ENCODE measurements at places on chromosomes 16 and 17. TPM values are rescaled to one million over a fixed set of nuclear protein-coding genes. Genes with fewer than 3 reads are reported as not detected.

The PEMT gene
- 10.9 TPM for total RNA-seq

The TEX14 gene
- total RNA-seq = 0.11 TPM

The ZMYND15 gene
- total RNA-seq = 0.42 TPM

The CHST6 gene
- 1.7 TPM for total RNA-seq

The PLXDC1 gene
- 12.7 TPM for total RNA-seq

The TAC4 gene
- total RNA-seq = 0.63 TPM

The TLCD3A gene
- 13.7 TPM for total RNA-seq

The PIK3R6 gene
- total RNA-seq = 0.95 TPM

The CD300E gene
- total RNA-seq = 0.42 TPM

The FAM83G gene
- 1.0 TPM for total RNA-seq

The OR1A1 gene
- not detected for total RNA-seq

The GAS7 gene
- 86.7 TPM for total RNA-seq

The MRPL38 gene
- 18.3 TPM for total RNA-seq

The TBX2 gene
- total RNA-seq = 26.4 TPM

The HSD11B2 gene
- total RNA-seq = 6.9 TPM

The CLEC18A gene
- total RNA-seq = 1.7 TPM

The C1QL1 gene
- 12.6 TPM for total RNA-seq

The NXPH3 gene
- total RNA-seq = 1.6 TPM

The KRTAP9-4 gene
- total RNA-seq = not detected

The KIF2B gene
- not detected for total RNA-seq

The CD300LB gene
- not detected for total RNA-seq

The CDRT4 gene
- total RNA-seq = 14.4 TPM

The CD79B gene
- 1.3 TPM for total RNA-seq

The IL34 gene
- total RNA-seq = 10.6 TPM

The RAB40B gene
- total RNA-seq = 9.8 TPM

The CENPX gene
- total RNA-seq = 19.1 TPM

The CPHXL2 gene
- total RNA-seq = not detected

The ADAMTS18 gene
- 6.7 TPM for total RNA-seq

The HNF1B gene
- total RNA-seq = 0.74 TPM

The CLEC19A gene
- not detected for total RNA-seq

The MYL11 gene
- 165 TPM for total RNA-seq

The WNT9B gene
- not detected for total RNA-seq

The FBXW10 gene
- not detected for total RNA-seq

The UBN1 gene
- total RNA-seq = 14.1 TPM

The DYNLL2 gene
- 16.8 TPM for total RNA-seq

The RPUSD1 gene
- total RNA-seq = 8.1 TPM

The TMEM238L gene
- 4.1 TPM for total RNA-seq

The PLCG2 gene
- total RNA-seq = 13.0 TPM

The DYNLRB2 gene
- total RNA-seq = 1.9 TPM

The HP gene
- 0.95 TPM for total RNA-seq

The IL4R gene
- 26.2 TPM for total RNA-seq

The HOXB2 gene
- total RNA-seq = 3.1 TPM

The YWHAE gene
- 167 TPM for total RNA-seq

The SCGB1C2 gene
- not detected for total RNA-seq

Measured in urinary bladder (tissue), 4 donors.